ENCODE measurements at places on chromosomes 5 and 9. TPM values are rescaled to one million over a fixed set of nuclear protein-coding genes. Genes with fewer than 3 reads are reported as not detected.

CCDC187 gene
- not detected for polyA plus RNA-seq

GRCh38 chr5:106174903-106175302 is 1495.8 kb downstream of the EFNA5 start:
- no peak for DNase-seq

DNA sequence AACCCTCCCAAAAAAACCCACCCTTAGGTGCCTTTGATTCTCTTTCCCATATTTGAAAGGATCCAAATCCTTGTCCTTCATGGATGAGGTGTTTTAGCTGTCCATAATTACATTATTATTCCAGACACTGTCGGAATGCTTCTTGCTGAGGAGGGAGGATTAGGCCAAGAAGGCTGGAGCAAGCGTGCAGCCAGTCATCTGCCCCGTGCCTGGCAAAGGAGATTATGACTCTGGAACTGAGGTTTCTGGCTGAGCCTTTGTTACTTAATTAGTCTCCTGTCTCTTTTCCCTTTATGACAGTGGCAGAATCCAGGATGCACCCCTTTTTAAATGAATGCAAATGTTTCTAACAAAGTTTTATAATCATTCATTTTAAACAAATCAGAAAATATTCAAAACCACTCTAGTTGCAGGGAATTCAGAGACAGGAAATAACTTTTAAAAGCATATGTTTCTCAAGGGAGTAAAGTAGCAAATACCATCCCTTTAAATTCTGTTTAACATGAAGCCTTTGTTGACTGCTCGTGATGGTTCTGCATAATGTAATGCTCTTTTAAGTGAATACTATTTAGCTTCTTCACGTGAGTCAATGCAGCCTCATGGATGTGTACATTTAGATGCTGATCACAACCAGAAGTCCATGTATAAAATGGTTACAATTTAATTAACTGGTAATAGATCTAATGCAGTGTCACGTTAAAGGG is 69.8 kb downstream of the GALNT10 start:
- no peak for DNase-seq

EQTN gene
- not detected for polyA plus RNA-seq

SPINK6 gene
- polyA plus RNA-seq, result not detected

DNA sequence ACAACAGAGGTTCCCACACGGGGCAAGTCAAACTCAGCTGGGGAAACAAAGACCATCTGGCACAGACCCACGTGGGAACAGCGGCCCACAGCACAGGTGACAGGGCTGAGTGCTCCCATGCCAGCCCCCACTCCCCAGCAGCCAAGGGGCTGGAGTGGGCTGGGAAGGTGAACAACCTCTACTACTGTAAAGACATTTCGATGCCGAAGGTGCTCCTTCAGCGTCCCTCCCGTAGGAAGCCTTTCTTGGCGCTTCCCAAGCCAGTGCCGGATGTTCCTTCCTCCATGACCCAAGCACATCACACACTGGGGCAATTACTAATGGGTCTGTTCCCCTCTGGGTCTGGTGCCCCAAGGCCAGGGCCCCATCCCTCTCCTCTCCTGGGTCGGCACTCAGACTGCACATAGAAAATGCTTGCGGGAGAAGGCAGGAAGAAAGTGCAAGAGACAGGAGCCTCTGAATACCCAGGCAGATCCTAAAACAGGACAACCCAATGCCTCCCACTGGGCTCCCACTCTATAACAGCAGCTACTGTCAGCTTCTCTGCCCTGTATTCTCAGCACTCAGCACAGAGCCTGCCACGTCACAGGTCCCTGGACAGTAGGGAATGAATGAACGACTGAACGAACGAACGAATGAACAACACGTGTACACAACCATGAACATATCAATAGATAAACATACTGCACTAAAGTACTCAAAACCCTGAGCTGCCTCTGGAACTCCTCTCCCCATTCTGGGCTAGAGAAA is 77.0 kb upstream of the LRRTM2 start:
- no peak for DNase-seq

DNA sequence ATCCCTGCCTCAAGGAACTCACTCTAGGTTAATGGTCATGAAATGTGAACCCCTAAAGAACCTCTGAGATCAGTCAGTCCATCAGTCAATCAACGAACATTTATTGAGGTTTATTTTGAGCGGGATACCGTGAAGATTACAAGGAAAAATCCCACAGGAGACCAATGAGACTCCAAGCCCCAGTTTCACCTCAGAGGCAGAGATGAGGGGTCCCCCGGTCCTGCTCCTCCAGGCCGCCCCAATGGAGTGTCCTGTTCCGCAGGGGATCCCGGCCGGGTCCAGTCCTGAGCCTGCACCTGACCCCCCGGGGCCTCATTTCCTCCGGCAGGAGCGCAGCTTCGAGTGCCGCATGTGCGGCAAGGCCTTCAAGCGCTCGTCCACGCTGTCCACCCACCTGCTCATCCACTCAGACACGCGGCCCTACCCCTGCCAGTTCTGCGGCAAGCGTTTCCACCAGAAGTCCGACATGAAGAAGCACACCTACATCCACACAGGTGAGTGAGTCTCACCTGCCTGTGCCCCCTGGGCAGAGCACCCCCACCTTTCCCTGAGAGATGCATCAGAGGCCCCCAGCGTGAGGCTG is 11.0 kb downstream of the GFI1B start:
- no peak for DNase-seq

DNA sequence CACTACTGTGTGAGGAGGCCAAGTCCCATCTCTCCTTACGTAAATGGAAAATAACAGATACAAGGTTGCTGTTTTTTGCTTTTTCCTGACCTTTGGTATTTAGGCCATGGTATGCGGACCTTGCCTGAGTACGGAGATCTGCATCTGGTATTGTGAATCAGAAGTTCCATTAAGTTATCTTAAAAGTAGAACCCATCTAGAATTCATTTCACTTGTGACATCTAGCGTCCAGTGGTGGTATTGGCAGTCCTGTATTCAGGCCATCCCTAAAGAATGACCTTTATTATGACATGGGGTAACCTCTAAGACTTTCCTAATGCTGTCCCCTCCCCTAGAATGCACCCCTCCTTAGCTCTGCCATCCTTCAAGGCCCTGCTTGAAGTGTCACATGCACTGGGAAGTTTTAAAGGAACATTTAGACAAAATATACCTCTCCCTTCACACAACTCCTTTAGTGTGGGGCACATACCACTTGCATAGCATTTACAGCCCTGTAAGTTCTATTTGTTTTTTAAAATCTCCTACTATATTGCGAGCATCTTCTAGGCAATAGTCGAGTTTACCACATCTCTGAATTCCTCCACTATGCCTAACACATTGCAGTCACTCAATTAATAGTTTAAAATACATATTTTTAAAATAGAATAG is 1.9 kb upstream of the SPDL1 start:
- DNase-seq, result peak; percentile 39

KCNMB1 gene
- not detected for polyA plus RNA-seq

CDH10 gene
- polyA plus RNA-seq, result 0.24 TPM

- no peak for DNase-seq
Observed at GRCh38 chr9:6793203-6793602, 35.4 kb downstream of the KDM4C start.

DNA sequence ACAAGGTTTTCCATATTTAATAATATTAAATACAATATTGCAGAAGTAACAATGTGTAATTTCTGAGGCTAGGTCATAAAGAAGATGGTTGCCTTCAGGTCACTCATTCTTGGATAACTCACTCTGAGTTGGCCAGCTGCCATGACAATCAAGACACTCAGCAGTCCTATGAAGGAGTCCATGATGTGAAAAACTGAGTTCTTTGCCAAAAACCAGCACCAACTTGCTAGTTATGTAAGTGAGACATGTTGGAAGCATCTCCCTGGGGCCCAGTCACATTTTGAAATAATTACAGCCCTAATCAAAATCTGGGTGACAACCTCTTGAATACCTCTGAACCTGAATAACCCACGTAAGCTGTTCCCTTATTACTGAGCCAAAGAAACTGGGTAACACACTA is 453.2 kb downstream of the CDH18 start:
- no peak for DNase-seq

DNA sequence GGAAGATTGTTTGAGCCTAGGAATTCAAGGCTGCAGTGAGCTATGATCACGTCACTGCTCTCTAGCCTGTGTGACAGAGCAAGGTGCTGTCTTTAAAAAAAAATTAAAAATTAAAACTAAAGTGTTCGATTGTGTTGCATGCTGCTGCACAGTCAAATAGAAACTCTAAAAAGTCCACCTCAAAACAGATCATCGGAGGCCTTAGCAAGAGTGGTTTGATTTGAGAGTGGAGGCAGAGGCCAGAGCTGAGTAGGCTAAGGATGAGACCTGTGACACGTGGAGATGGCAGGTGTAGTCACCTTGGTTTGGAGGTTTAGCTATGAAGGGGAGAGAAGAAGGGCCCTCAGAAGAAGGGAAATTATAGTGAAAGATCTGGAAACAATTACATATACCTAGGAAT is 2.8 kb upstream of the PTPDC1 start:
- no peak for DNase-seq

- DNase-seq, result no peak
Observed at GRCh38 chr9:9855177-9856078, 757.4 kb downstream of the PTPRD start.

DNA sequence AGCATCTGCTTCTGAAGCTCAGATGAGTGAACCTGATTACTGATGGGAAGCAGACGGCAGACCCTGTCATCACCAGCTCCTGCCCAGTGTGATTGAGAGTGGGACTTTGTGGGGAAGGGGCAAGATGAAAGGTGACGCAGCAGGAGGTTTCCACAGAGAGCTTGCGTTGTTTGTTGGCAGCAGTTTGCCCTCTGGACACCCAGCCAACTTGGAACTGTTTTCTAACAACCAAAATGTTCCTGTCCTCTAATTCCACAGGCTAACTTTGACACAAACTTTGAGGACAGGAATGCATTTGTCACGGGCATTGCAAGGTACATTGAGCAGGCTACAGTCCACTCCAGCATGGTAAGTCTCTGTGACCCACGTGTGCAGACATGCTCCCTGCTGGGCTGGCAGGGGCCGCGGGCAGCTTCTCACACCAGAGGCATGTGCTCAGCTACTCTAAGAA is 20.9 kb downstream of the CYFIP2 start:
- no peak for DNase-seq

- DNase-seq, result no peak
Observed at GRCh38 chr5:97077246-97077645, 65.2 kb downstream of the LIX1 start.

DNA sequence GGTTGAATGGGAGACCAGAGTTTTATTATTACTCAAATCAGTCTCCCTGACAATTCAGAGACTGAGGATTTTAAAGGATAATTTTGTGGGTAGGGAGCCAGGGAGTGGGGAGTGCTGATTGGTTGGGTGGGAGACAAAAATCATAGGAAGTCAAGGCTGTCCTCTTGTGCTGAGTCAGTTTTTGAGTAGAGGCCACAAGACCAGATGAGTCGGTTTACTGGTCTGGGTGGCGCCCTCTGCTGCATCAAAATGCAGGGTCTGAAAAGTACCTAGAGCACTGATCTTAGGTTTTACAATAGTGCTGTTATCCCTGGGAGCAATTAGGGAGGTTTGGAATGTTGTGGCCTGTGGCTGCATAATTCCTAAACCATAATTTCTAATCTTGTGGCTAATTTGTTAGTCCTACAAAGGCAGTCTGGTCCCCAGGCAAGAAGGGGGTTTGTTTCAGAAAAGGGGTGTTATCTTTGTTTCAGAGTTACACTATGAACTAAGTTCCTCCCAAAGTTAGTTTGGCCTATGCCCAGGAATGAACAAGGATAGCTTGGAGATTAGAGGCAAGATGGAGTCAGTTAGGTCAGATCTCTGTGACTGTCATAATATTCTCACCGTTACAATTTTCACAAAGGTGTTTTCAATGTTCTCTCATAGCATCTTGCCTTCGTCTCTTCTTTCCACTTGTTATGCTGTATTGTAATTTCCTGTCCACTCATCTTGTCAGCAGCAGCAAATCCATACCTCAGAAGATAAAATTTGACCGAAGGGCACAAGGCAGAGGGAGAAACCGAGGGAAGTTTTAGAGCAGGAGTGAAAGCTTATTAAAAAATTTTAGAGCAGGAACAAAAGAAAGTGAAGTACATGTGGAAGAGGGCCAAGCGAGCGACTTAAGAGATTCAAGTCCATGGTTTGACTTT is 59.2 kb upstream of the CLINT1 start:
- peak; percentile 39 for DNase-seq

- DNase-seq, result peak; percentile 49
Observed at GRCh38 chr9:87498811-87499360, 1.2 kb downstream of the DAPK1 start.

- DNase-seq, result no peak
Observed at GRCh38 chr9:131977109-131977838, 102.4 kb downstream of the MED27 start.

PCDHGC3 gene
- 97.0 TPM for polyA plus RNA-seq

DNA sequence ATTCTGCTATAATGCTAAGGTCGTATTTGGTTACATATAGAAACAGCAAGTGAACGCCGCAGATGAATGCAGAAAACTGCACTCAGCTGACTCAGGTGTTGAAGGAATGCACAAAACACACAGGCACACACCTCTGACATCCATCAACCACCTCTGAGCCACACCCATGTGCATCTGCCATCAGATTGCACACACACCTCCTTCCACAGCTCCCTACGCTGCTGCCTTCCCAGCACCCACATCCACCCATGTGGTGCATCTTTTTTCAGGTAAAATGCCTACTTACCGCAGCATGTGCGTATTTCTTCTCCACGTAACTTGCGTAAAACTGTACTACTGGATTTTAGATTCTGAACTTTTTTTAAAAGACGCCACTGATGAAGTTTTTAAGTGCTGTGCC is 7.1 kb downstream of the STK10 start:
- no peak for DNase-seq

DNA sequence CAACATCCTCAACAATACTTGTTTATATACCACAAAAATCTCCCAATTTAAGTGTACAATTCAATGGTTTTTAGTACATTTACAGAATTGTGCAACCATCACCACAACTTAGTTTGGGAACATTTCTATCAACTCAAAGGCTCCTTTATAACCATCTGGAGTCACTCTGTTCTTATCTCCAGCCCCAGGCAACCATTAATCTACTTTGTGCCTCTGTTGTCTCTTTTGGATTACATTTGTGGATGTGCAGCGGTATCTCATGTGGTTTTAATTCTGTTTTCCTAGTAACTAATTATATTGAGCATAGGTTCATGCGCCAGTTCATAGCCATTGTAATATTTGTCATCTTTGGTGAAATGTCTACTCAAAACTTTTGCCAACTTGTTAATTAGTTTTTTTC is 14.4 kb downstream of the ADAMTS19 start:
- peak; percentile 35 for DNase-seq

Measured in SK-N-SH (cell line).